K562 (cell line): ENCODE measurements at places on chromosomes 5 and 9. TPM values are rescaled to one million over a fixed set of nuclear protein-coding genes. Genes with fewer than 3 reads are reported as not detected.
A peak's percentile ranks its signal among the peaks of the same experiment; 100 is the strongest.

DNA sequence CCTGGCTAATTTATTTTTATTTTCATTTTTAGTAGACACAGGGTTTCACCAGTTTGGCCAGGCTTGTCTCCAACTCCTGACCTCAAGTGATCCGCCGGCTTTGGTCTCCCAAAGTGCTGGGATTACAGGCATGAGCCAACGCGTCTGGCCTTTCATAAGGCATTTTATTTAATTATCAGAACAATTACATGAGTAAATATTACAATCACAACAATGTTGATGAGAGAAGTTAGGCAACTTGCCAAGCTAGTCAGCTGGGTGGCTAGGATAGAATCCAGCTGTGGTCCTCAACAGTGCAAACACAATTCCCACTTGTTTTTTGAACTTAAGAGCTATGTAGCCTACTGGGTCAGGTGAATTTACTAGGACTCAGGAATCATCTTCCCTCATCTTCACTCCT lies 22.0 kb downstream of the C9orf57 start:
- H3K4me1 ChIP-seq, result no peaks in the 10 kb centered on the region
- DNase-seq, result no peak
- no peak overlapping the region for H3K4me3 ChIP-seq
- no peaks in the 10 kb centered on the region for H3K36me3 ChIP-seq

DNA sequence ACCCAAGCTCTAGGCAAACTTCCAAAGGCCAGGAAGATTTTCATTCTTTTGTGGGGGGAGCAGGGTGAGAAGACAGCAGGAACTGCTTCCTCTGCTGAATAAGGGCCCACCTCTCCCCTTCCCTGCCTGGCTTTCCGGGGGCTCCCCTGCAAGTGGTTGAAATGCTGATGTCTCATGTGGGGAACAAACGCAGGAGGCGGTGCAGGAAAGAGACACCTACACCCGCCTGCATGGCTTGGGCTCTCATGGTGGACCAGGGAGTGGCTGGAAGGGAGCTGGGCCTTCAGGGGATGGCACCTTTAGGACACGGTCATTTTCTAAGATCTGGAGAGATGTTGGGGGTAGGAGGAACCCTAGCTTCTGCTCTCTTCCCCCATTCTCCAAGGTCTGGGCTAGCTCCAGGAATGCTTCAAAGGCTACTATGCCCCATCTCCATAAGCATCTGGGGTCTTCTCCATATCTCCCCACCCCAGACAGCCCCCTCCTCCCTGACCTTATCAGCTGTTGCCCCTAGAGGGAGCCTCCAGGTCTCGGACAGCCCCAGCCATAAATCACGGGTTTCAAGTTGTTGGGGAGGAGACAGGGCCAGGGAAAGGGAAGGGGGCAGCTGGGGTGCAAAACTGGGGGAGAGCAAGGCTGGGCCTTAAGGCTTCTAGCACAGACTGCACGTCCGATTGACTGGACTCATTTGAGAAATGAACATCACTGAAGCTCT lies 76.6 kb downstream of the PSD2 start:
- H3K4me1 ChIP-seq, result no peaks in the 10 kb centered on the region
- no peaks in the 10 kb centered on the region for H3K36me3 ChIP-seq
- H3K27me3 ChIP-seq, result peaks cover 25% of the 10 kb centered on the region; the same call in 1 of the 2 replicates
- no peak overlapping the region for H3K4me3 ChIP-seq
- DNase-seq, result peak; percentile 33

DNA sequence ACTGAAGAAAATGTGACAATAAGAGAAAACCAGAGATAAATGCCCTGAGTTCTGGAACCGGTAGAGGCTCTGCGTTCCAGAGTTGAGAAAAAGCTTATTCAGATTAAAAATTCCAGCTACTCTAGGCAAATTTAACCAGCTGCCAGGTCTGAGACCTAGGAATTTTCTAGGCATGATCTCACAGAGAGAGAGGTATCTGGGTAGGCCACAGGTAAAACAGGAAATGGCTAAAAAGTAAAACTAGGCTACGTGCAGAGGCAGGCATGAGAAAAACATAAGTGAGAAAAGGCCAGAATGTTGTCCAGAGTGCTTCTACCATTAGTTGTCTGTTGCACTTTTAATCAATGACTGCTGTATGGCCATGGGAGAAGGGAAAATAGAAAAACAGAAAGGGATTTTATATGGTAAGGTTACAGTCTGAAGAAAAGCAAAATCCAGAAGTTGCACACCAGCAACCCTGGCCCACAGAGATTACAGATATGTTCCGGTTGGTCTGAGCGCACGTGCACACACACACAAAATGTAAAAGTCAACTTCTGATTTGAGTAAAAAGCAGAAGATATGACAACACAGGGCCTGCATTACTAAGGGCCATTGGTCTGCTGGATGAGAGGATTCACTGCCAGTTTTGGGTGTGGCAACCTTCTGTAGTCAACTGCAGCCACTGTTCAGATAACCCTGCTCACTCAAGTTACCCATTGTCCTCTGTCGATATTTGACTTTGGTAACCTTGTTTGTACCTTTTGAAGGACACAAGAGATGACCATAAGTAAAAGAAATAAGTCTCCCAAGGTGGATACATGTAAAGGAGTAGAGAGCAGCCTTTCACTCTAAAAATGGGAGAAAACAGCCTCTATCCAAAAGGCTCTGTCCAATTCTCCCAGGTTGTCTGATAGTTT lies 266.0 kb downstream of the DTWD2 start:
- H3K36me3 ChIP-seq, result no peaks in the 10 kb centered on the region
- no peak overlapping the region for H3K4me3 ChIP-seq
- H3K4me1 ChIP-seq, result no peaks in the 10 kb centered on the region
- H3K27me3 ChIP-seq, result no peaks in the 10 kb centered on the region
- H3K27ac ChIP-seq, result no peak overlapping the region
- DNase-seq, result no peak

GRCh38 chr9:123460091-123460490 lies 104.1 kb downstream of the CRB2 start:
- H3K4me3 ChIP-seq, result no peak overlapping the region
- H3K27ac ChIP-seq, result no peak overlapping the region
- DNase-seq, result no peak
- no peaks in the 10 kb centered on the region for H3K36me3 ChIP-seq
- H3K4me1 ChIP-seq, result no peaks in the 10 kb centered on the region; the same call in 1 of the 2 replicates

GRCh38 chr9:130501639-130502038 lies 56.9 kb downstream of the ASS1 start:
- H3K27ac ChIP-seq, result no peak overlapping the region
- H3K27me3 ChIP-seq, result no peaks in the 10 kb centered on the region
- peaks cover 5% of the 10 kb centered on the region; the same call in 1 of the 2 replicates for H3K4me1 ChIP-seq
- H3K36me3 ChIP-seq, result no peaks in the 10 kb centered on the region
- H3K4me3 ChIP-seq, result no peak overlapping the region

DNA sequence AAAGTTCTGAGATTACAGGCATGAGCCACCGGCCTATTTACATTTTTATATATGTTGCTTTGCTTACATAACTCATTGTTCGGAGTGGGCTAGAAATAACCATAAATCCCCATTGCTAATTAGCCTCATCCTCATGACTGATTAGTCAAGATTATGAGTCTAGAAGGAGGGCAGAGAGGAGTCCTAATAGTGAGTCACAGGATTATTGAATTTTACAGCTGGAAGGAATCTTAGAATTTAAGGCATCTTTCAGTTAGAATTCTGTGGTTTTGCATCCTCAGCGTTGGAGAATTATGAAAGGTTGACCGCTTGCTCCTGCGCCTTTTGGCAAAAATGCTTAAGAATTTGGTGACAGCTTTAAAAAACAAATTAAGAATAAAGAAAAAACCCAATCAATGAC lies 2.6 kb upstream of the PBX3 start:
- H3K27ac ChIP-seq, result no peak overlapping the region
- DNase-seq, result no peak
- no peaks in the 10 kb centered on the region for H3K36me3 ChIP-seq
- H3K4me3 ChIP-seq, result no peak overlapping the region

GRCh38 chr5:96031811-96032261 lies 70.2 kb upstream of the ELL2 start:
- no peaks in the 10 kb centered on the region for H3K27me3 ChIP-seq
- H3K36me3 ChIP-seq, result no peaks in the 10 kb centered on the region
- no peak overlapping the region for H3K4me3 ChIP-seq
- H3K27ac ChIP-seq, result no peak overlapping the region
- DNase-seq, result no peak

DNA sequence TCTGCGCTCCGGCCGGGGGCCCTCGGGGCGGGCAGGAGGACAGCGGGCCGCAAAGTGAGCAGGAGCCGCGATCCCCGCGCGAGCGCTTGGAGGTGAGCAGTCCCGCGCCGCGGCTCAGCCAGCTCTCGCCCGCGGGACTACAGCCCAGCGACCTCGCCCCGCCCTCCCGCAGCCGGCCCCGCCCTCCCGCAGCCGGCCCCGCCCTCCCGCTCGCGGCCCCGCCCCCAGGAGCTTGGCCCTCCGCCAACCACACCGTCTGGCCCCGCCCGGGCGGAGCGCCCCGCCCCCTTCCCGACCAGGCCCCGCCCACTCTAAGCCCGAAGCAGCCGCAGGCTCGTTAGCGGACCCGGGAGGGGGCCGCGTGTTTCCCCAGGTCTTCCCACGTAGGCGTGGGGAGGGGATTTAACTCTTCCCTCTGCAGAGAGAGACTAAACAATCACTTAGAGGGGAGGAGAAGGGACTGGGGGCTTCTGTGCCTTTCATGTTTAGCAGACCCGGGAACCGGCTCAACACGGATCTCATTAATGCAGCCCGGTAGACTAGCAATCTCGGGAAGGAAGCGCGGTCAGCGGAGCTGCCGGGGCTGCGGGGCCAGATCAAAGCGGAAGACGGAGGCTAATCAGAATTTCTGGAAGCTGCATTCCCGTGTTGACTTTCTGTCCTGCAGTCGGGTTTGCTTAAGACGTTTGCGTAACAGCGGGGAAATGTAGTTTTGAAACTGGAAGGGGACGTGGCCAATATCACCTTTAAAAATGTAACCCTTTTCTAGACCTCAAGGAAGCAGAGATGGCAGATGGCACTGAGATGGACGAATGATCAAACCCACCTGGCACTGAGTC lies at the start of gene MYO10:
MYO10 (minus strand) TSS at position 139 of the 839 bp plus-strand sequence. CDS start 480 bp downstream, outside the sequence.
- peak within 1 kb of the TSS; percentile 26; the same call in 1 of the 2 replicates for H3K4me3 ChIP-seq
- peaks cover 13% of the 10 kb centered on the region for H3K4me1 ChIP-seq
- H3K27ac ChIP-seq, result no peak within 1 kb of the TSS

- peak; percentile 21 for DNase-seq
- no peak overlapping the region for H3K27ac ChIP-seq
- no peaks in the 10 kb centered on the region for H3K4me1 ChIP-seq
- no peak overlapping the region for H3K4me3 ChIP-seq
- peaks cover 4% of the 10 kb centered on the region; the same call in 1 of the 3 replicates for H3K27me3 ChIP-seq
Observed at GRCh38 chr5:16776611-16777251, 159.4 kb downstream of the MYO10 start.

DNA sequence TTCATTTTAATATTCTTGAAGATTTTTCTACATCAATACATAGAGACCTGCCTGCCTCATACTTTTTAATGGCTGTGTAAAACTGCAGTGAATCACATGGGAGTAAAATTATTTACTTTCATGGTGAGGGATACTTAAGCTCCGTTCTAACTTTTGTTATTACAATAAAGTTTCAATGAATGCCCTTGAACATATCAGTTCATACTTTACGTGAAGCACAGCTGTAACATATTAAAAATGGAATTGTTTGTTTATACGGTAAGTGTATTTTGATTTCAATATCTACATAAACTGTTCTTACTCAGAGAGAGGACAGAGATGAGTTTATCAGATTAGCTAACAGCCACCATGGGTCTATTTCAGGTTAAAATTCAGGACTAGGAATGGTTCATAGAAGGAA lies 155.1 kb downstream of the NR3C1 start:
- no peak overlapping the region for H3K4me3 ChIP-seq
- H3K27me3 ChIP-seq, result no peaks in the 10 kb centered on the region
- peaks cover 70% of the 10 kb centered on the region for H3K4me1 ChIP-seq
- peak overlapping the region; percentile 88 for H3K27ac ChIP-seq
- no peaks in the 10 kb centered on the region for H3K36me3 ChIP-seq
- DNase-seq, result no peak

- H3K36me3 ChIP-seq, result peaks cover 36% of the 10 kb centered on the region
- no peak overlapping the region for H3K27ac ChIP-seq
- no peaks in the 10 kb centered on the region for H3K4me1 ChIP-seq
- no peak for DNase-seq
- no peaks in the 10 kb centered on the region for H3K27me3 ChIP-seq
- H3K4me3 ChIP-seq, result no peak overlapping the region
Observed at GRCh38 chr5:69415584-69415958, 655 bp downstream of the MARVELD2 start.

GRCh38 chr5:3794611-3795010 lies 199.0 kb downstream of the IRX1 start:
- no peaks in the 10 kb centered on the region for H3K27me3 ChIP-seq
- no peak for DNase-seq
- no peaks in the 10 kb centered on the region for H3K36me3 ChIP-seq

- no peak for DNase-seq
- H3K4me3 ChIP-seq, result no peak overlapping the region
- no peak overlapping the region for H3K27ac ChIP-seq
Observed at GRCh38 chr9:109705515-109705914, 74.5 kb upstream of the PALM2AKAP2 start.

DNA sequence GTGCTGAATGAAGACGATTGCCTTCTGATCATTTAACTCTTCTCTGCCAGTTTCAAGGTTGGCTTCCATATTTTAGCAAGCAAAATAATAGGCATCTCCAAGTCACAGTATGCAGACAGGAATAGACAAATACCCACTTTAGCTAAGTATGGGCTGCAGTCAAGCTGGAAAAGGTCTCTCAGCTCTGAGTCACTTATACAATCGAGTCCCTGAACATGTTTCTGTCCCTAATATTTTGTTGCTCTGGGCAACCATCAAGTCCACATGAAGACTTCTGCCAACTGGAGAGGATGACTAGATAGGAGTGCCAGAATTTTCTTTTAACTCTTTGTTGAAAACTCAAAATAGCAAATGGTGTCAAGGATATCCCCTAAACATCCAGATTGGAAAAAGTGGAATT lies 575.3 kb downstream of the RAB3C start:
- DNase-seq, result no peak
- H3K4me1 ChIP-seq, result no peaks in the 10 kb centered on the region
- H3K36me3 ChIP-seq, result no peaks in the 10 kb centered on the region
- H3K27me3 ChIP-seq, result no peaks in the 10 kb centered on the region
- no peak overlapping the region for H3K27ac ChIP-seq

DNA sequence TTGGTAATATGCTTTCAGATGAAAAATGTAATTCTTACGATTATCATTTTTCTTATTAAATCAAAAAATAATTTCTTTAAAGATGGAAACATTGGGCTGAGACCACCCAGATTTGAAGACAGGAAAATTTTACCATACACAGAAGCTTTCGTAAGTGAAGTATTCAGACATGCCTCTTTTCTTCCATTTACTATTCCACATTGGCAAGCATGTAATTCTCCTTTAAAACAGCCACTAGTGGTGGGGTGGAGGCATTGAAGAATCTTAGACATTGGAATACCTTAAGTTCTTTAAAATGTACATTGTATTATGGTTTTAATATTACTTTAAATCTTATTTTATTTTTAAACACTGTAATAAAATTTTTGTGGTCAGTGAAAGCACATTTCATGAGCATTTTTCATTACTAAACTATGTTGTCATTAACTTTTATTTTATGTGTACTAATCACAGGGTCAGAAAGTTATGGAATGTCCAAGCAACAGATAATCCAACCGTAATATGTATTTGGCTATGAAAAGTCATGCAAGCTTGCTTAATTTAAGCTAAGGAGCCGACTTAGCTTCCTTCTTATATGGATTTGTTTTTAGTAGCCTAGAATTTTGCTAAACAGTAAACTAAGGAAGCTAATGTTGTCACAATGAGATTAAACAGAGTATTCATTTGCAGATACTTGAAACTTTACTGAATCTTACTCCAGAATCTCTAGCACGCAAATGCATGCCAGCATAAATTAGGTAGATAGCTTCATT lies 97.4 kb upstream of the ALDH1A1 start:
- no peak overlapping the region for H3K4me3 ChIP-seq
- no peak overlapping the region for H3K27ac ChIP-seq
- no peaks in the 10 kb centered on the region for H3K36me3 ChIP-seq
- no peak for DNase-seq

Gene SHOC1
- not detected in 2 replicates for total RNA-seq
